ENCODE measurements at places on chromosomes 5 and 9.

GRCh38 chr5:158549311-158549710 lies 550.4 kb downstream of the EBF1 start:
- DNase-seq, result no peak

GRCh38 chr9:111662576-111663300 lies 1.3 kb downstream of the GNG10 start:
- no peak for DNase-seq

GRCh38 chr5:19891658-19892057 lies 96.3 kb downstream of the CDH18 start:
- no peak for DNase-seq

DNA sequence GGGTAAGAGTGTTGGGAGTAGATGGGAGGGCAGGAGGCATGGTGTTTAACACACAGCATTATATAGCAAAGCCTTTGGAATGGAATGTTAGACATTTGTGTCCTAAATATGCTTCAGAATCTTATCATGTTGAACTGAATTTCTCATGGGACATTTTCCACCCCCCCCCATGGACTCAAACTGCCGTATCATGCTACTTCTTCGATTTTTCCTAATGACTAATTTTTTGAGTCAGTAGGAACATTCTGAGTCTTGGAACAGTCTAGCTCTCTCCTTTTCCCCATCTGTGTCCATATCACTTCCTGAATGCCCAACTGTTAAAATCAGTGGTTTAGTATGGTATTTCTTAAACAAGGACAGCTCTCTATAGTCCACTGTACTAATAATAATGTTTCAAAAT lies 380.6 kb downstream of the TLE4 start:
- no peak for DNase-seq

GRCh38 chr9:73549991-73550390 lies 398.3 kb downstream of the ANXA1 start:
- no peak for DNase-seq

- DNase-seq, result no peak
Measured at GRCh38 chr5:126357585-126358342, 65.4 kb upstream of the GRAMD2B start.

DNA sequence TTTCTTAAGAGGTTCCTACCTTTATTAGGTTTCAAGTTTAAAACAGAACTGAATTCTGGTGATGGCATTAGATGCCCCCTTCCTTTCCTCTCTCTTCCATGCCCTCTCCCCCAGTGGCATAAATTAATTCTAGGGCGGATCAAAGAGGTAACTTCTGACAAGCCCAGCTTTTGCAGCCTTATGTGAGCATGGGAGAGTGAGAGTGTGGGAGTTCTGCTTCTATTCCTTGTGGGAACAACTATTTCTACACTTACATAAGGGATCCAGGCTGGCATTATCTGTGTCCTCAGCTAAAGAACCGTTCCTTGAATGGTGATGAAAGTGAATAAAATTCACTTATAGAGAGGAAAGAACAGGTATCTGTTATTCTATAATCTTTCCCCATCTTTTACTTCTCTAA lies 437.6 kb downstream of the KIF4B start:
- DNase-seq, result no peak

- DNase-seq, result no peak
Measured at GRCh38 chr5:132810605-132811004, 2.5 kb upstream of the SOWAHA start.

- DNase-seq, result no peak
Measured at GRCh38 chr5:37396352-37396751, 17.2 kb downstream of the WDR70 start.

Data from hypothalamus (tissue), 51 donors.